ENCODE measurements at places on chromosomes 16 and 17. TPM values are rescaled to one million over a fixed set of nuclear protein-coding genes. Genes with fewer than 3 reads are reported as not detected.
A peak's percentile ranks its signal among the peaks of the same experiment; 100 is the strongest.

DNA sequence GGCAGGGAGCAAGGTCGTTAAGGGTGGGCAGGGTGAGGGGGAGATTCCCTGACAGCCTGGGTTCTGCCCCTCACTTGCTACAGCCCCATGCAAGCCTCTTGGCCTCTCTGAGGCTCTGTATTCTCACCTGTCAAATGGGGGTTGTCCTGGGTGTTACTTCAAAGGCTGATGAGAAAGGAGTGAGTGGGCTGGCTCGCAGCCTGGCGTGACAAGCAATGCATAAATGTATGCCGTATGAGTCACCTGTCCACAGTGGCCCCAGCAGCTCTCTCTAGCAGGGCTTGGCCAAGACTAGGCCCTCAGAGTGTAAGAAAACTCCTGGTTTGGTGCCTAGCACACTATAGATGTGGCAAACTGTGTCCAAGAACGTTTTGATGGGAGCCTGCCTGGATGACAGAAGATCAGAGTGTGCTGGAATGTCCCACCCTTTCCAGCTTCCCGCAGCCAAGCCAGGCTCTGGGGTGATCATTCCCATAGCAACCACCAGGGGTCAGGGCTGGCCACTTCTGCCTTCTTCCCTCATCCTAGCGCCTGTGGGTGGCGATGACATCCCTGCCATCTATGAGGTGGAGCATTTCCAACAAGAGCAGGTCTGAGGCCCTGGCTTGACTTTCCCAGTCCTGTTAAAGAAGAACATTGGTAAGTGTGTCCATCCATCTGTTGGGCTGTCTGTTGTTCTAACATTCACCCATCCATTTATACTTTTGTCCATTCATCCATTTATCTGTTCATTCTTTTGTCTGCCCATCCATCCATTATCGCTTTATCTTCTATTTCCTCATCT is 37.2 kb upstream of the ADGRG1 start:
- H3K4me1 ChIP-seq = peaks cover 11% of the 10 kb centered on the region
- no peaks in the 10 kb centered on the region for H3K36me3 ChIP-seq
- DNase-seq = peak; percentile 56
- peak overlapping the region; percentile 79 for H3K27ac ChIP-seq

GRCh38 chr16:901715-902601 is 68.8 kb downstream of the LMF1 start:
- H3K27me3 ChIP-seq = no peaks in the 10 kb centered on the region
- no peak for DNase-seq
- H3K36me3 ChIP-seq = peaks cover 22% of the 10 kb centered on the region
- no peak overlapping the region for H3K27ac ChIP-seq
- H3K4me3 ChIP-seq = no peak overlapping the region
- H3K4me1 ChIP-seq = no peaks in the 10 kb centered on the region

DNA sequence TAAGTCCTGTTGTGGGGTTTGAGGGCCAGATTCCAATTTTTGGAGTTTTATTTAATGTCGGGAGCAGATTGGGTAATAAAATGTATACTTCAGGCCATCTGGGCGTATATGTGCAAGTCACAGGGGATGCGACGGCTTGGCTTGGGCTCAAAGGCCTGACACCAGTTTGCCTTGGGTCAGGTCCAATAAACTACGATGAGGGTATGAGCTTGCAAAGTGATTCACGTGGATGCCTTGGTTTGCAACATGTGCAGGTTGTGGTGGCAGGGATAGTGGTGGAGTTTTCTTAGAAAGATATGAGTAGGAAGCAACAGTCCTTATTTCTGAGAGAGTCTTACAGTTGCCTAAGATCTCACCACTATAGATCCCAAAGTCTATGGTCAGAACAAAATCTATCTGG is 157.0 kb upstream of the CDH11 start:
- H3K4me1 ChIP-seq = peaks cover 30% of the 10 kb centered on the region
- no peaks in the 10 kb centered on the region for H3K36me3 ChIP-seq
- no peak overlapping the region for H3K4me3 ChIP-seq
- no peaks in the 10 kb centered on the region for H3K27me3 ChIP-seq

GRCh38 chr17:17567631-17568030 is 23.9 kb downstream of the PEMT start:
- no peaks in the 10 kb centered on the region for H3K27me3 ChIP-seq
- H3K27ac ChIP-seq = no peak overlapping the region
- peaks cover 6% of the 10 kb centered on the region for H3K4me1 ChIP-seq
- H3K36me3 ChIP-seq = no peaks in the 10 kb centered on the region
- no peak for DNase-seq

XAF1 gene
- 4.5 TPM for total RNA-seq

SLFN12 gene
- 19.5 TPM for total RNA-seq

ITGAE gene
- total RNA-seq = 20.6 TPM
